ENCODE measurements at places on chromosomes 12 and 14.
A peak's percentile ranks its signal among the peaks of the same experiment; 100 is the strongest.

DNA sequence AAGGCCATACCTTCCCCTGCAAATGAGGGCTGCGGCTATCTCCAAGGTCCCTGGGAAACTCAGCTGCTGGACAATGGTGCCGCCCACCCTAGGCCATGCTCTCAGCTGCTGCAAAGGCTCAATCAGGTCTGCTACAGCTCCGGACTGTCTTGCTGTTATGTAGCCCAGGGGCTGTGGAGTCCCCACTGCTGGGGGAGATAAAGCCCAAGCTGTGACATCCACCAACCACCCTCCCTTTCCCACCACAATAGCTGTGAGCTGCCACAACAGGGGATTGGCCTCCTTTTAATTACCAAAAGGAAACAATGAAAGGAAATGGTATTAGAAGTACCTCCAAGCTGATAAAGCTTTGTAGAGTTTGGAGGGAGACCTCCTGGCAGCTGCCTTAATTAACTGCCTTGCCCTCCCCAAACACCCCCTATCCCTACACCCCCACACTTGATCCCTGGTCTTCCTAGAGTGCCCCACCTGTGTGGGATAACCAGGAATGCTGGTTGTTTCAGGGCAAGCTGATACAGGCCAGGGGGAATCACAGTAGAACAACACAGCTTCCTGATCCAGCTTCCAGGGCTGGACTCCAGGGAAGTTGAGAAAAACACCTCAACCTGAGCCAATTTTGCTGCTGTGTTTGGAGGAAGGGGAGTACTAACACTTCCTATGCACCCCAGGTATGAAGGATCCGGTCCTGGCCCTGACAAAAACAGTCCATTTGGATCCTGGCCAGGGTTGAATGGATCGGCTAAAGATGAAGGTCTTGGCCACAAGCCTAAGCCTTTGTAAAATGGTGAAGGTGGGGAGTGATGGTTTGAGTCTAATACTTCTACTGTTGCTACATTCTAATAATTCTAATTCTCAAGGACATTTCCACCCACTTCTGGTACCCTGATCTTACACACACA lies at the start of gene VWF:
TSS of gene VWF (minus strand) at position 260 of the 899 bp plus-strand sequence. CDS start 1,474 bp downstream, outside the sequence.
- no peak for DNase-seq

DNA sequence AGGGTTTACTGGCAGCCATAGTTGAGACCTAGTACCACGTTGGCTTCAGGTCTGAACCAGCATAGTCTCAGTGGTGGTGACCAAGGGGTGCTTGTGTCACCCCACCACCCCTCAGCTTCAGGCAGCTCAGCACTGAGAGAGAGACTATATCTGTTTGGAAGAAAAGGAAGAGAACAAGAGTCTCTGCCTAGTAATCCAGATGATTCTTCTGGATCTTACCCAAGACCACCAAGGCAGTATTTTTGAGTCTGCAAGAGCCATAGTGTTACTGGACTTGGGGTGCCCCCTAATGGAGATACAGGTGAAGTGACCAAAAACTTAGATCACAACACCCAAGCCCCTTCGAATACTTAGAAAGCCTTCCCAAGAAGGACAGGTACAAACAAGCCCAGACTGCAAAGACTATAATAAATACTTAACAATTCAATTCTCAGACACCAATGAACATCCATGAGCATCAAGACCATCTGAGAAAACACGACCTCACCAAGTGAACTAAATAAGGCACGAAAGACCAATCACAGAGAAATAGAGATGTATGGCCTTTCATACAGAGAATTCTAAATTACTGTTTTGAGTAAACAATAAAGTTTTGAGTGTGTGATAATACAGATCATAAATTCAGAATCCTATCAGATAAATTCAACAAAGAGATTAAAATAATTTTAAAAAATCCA lies 107.0 kb downstream of the HELB start:
- peak; percentile 26 for DNase-seq

- DNase-seq: no peak
Measured at GRCh38 chr12:94121886-94122285, 26.5 kb upstream of the PLXNC1 start.

- no peak for DNase-seq
Measured at GRCh38 chr12:64825143-64826021, 935 bp downstream of the TBC1D30 start.

- no peak for DNase-seq
Measured at GRCh38 chr14:56816574-56817391, 6.5 kb upstream of the OTX2 start.

GRCh38 chr14:45251912-45252311 lies 1.1 kb downstream of the MIS18BP1 start:
- DNase-seq: no peak

DNA sequence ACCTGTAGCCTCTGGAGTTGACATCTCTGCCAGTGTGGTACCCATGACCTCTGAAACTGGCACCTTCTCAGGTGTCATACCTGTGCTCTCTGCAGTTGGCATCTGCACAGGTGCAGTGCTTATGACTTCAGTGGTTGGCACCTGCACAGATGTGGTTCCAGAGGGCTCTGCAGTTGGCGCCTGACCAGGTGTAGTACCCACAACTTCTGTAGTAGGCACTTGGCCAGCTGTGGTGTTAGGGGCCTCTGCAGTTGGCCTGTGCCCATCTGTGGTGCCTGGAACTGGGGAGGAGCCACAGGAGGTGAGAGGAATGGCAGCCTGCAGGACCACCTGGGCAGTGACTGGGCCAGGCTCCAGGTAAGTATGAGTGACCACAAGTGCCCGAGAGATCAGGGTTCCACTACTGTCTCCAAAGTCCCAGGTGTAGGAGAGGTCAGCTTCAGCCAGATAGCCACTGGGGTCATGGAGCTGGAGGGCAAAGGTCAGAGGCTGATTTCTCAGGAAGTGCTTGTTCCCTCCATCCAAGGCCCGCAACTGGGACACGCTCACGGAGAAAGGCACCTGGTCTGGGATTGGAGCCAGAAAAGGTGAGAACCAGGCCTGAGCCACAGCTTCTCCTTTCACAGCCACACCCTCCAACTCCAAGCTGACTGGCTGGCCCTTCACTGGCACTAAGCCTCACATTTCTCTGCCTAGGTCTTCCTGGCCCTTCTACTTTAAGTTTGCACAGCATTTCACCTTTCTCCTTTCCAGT lies 8.6 kb downstream of the PMEL start:
- no peak for DNase-seq

DNA sequence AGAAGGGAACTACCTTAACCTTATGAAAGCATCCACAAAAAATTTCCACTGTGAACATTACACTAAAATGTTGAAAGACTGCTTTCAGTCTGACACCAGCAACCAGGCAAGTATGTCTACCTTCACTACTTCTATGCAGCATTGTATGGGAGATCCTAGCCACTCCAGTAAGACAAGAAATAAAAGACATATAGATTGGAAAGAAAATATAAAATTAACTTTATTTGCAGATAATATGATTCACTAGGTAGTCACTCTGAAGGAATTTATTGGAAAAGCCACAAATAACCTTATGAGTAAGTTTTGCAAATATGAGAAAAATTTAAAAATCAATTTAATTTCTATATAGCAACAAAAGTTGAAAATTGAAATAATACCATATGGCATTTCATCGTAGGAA lies 172.0 kb downstream of the RERGL start:
- no peak for DNase-seq

- peak; percentile 42 for DNase-seq
Measured at GRCh38 chr12:51082561-51083125, 753 bp downstream of the CSRNP2 start.

GRCh38 chr14:68349900-68350629 lies 442.8 kb downstream of the ZFP36L1 start:
- peak; percentile 59 for DNase-seq

DNA sequence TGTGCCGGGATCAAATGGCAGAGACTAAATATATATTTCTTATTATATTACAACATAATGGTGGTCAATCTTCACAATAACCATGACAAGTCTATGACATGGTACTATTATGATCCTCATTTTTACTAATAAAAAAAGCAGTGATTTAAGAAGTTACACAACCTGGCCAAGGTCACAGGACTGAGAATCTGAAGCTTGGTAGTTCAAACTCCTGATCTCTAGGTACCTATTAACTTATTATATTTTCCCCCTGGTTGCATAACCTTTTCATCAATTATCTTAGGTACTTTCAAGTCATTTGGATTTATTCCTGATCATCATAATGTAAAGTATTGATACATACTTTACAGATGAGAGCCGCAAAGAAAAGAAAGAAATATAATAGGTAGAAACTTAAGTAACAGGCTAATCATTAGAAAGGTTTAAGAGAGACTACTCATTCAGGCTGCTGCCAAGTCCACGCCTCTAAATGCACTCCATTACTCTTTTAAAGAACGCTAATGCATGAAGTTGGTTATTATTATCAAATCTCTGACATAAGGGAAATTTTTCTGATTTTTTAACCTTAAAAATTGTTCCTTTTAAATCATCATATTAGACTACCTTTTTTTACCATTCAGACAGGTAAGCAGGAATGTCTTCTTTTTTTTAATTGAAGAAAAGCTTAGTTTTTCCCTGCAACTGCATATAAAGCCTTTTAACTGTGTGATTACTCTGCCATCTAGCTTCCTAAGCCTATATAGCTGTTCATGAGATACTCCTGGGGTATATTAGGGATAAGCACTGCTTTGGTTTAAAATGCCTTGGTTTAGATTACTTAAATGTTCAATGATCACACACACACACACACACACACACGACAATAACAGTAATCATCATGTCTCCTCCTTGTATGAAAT lies 35.6 kb downstream of the RPS29 start:
- peak; percentile 6 for DNase-seq

DNA sequence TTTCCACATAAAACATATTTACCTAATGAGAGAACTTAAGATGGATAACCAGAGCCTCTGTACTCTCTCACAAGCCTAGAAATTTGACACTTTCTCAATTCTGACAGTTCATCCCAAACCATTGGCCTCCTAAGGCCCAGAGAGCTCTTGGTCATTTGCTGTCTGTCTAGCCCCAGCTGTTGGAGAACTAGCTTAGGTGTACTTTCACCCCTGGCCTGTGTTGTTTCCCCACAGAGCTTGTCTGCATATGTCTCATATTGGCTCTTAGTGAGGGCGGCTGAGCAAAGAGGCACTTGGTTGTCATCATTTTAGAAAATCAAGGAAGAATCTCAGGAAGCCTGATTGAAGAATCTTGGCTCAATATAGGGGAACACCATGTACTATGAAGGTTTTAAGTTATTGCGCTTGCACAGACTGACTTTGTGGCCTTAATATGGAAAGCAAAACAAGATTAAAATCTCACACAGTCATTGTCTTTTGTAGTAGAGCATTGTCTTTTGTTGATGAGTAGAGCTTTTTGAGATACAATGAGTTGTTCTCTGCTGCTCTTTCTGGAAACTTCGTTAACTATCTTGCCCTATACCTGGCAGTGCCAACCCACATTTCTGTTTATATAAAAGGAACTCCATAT lies 324.6 kb downstream of the RAD51B start:
- no peak for DNase-seq

- no peak for DNase-seq
Measured at GRCh38 chr12:12776261-12776660, 9.2 kb upstream of the APOLD1 start.

DNA sequence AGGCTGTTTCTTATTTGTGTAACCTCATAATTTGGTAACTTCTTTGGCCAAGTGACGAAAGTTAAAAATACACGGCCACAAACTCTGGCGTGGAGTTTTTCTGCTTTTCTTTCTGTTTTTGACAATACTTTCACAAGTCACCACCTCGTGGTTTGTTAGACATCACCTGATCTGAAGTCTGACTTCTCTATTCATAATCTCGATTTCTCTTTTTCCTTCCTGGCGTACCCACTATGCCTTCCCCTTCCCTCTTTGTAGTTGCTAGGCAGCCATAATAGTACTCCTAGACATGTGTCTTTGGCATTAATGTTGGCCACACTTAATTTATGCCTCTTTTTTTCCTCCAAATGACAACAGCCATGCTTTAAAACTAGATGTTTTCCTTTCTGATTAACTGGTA lies 97.6 kb downstream of the POLR3B start:
- no peak for DNase-seq

DNA sequence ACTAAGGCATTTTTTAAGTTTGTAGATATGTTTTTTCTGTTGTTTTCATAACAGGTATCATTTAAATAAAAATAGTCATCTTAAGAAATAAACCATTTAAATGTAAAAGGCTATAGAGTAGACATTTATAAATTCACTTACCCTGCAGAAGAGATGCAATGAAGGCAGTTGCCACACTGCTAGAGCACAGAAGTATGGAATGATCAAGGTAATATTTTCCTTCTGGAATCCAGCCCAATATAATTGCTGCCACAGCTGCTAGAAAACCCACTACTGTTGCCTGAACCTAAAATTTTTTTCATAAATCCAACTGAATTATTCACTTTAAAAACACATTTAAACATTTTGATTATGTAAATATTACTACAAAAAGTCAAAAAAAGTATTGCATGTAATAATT lies 69.2 kb downstream of the SLC41A2 start:
- DNase-seq: no peak

DNA sequence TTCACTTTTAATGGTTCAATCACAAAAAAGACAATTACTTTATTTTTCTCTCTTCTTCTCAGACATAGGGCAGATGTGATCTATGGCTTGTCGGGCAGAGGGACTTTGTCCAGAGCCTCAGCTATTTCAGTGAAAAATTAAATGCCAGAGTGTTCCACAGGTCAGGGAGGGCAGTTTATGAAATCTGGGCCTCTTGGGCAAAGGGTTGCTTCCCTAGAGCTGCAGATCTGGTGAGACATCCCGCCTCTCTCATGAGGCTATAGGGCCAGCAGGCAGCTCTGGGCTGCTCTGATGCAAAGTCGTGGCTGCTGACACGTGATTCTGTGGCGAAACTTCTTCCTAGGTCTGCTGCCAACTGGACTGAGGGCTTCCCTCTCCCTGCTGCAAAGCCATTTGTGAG lies 6.0 kb downstream of the CLMN start:
- DNase-seq: no peak

DNA sequence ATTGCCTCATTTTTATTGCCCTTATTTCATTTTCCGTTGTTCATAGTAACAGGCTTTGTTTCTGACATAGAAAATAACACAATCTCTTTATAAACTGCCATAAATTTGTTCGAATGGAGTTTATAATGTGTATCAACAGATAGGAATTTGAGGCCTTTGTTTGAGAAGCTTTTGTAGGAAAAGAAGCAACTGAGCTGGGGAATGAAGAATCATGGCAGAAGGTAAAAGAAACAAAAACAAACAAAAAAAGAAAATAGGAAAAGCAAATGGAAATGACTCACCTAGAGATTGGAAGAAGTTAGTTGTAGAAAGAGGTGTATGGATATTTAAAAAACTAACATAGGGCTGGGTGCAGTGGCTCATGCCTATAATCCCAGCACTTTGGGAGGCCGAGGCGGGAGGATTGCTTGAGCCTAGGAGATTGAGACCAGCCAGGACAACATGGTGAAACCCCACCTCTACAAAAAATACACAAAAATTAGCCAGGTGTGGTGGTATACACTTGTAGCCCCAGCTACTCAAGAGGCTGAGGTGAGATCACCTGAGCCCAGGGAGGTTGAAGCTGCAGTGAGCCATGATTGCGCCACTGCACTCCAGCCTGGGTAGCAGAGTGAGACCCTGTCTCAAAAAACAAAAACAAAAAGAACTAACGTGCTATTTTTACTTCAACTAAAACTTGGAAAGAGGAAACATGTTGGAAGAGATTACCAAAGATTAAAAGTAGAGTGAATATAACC lies 523 bp upstream of the REP15 start:
- no peak for DNase-seq

All from left renal pelvis (tissue), 4 donors.